Spinal cord (tissue), 10 donors: ENCODE measurements at places on chromosomes 6 and 20. TPM values are rescaled to one million over a fixed set of nuclear protein-coding genes. Genes with fewer than 3 reads are reported as not detected.

Gene DEFB125
- polyA plus RNA-seq, result not detected

Gene ME1
- 20.6 TPM for polyA plus RNA-seq

Gene ULBP3
- polyA plus RNA-seq, result 6.9 TPM

Gene FILIP1
- 2.6 TPM for polyA plus RNA-seq

Gene GSTA2
- not detected for polyA plus RNA-seq

Gene CPNE5
- 88.4 TPM for polyA plus RNA-seq

Gene SYNCRIP
- 104 TPM for polyA plus RNA-seq
